Stimulated activated CD4-positive, alpha-beta T cell treated with anti-CD3 and anti-CD28 coated beads, Interleukin-15, amount 100 ng/mL, for 1 hour (primary cell): ENCODE measurements at places on chromosomes 1 and 21.

DNA sequence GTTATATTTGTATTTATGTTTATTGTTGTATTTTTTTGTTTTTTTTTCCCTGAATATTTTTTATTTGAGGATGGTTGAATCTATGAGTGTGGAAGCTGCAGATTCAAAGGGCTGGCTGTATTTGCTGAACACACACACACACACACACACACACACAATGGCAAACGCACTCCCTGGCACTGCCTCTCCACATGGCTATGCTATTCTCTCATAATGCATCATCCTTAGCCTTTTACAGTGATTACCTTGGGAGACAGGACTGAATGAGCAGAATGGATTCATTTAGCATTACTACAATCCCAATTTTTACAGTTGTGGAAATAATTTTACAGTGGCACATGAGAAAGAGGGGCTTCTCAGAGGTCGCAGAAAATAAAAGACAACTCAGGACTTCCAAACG lies 390.1 kb downstream of the PCP4 start:
- no peak for DNase-seq

GRCh38 chr1:184425449-184426277 lies 38.8 kb downstream of the C1orf21 start:
- no peak for DNase-seq

DNA sequence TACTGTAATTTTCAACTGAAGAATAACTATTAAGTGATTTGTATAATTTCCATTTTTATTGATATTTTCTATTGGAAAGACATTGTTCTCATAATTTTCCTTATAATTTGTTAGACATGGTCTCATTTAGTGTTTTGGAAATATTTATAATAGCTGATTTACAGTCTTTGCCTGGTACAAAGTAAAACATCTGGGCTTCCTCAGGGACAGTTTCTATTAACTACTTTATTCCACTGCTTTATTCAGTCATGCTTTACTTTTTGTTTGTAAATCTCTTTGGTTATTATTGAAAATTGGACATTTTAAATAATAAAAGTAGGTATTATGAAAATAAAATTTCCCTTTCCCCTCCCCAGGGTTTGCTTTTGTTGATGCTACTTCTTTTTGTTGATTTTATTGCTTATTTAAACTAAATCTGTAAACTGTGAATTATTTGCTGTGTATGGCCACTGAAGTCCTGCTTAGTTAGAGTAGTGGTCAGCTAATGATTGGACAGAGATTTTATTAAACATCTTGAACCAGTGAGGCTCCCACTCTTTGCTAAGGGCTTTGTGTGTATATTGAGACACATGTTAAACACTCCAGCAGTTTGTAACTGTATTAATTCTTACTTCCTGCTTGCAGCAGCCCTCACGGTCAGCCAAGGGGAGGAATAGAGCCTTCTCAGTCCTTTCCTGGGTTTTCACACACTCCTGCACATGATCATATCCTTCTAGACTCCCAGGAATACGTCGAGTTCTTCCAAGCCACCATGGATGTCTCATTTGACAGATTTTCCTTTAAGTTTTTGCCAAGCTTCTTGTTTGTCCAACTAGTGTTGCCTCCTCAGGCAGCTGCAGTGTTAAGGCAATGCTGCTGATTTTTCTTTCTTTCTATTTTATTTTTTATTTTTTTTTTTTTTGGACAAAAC lies 994.6 kb upstream of the PRMT6 start:
- DNase-seq, result no peak

DNA sequence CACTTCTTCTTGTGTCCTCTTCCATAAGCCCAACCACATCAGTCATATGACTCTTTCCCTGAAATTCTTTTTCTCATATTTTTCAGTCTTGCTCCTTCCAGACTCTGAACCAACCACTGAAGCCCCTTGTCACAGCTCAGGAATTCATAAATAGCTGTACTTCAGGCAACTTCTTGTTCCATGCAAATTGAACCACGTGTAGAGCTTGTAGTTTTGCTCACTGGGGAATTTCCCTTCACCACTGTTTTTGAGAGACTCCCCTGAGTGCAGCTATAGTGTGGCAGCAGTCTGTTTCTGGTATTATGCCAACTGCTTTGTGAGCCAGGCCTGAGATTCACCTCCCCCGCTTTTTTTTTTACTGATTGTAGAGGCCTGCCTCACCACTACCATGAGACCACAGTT lies 150.3 kb upstream of the SPAG17 start:
- DNase-seq, result no peak

GRCh38 chr1:169529068-169529642 lies 43.4 kb upstream of the SLC19A2 start:
- DNase-seq, result no peak

DNA sequence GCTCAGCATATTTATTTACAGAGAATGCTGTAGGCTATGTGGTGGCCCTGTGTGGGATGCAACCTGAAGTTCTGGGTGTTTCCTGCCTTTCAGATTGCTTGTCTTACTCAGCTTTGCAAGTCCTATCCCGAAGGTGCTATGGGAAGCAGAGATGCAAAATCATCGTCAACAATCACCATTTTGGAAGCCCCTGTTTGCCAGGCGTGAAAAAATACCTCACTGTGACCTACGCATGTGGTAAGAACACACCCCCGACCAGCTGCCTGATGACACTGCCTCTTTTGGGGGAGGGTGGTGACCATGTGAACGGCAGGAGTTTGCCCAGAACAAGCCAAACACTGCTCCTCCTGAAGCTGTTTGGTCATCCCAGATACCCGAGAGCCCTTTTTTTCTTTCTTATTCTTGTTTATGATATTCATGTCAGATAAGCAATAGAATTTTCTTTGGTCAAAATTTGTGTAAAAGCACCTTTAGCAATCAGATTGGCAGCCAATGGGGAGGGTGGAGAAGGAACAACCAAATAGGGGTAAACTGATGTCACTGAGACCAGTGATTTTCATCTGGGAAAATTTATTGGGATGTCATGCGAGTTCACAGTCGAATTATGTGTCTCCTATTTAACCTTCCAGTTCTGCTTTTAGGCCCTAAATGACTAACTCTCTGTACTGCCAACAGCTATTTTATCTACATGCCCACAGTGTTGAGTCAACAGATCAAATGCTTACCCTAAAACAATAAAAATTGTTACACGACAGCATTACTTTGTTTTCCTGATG lies 82.6 kb downstream of the EVA1C start:
- DNase-seq, result no peak

- DNase-seq, result no peak
Observed at GRCh38 chr1:17168091-17168876, 36.6 kb upstream of the PADI1 start.

- no peak for DNase-seq
Observed at GRCh38 chr1:201216395-201217085, 25.9 kb downstream of the IGFN1 start.

DNA sequence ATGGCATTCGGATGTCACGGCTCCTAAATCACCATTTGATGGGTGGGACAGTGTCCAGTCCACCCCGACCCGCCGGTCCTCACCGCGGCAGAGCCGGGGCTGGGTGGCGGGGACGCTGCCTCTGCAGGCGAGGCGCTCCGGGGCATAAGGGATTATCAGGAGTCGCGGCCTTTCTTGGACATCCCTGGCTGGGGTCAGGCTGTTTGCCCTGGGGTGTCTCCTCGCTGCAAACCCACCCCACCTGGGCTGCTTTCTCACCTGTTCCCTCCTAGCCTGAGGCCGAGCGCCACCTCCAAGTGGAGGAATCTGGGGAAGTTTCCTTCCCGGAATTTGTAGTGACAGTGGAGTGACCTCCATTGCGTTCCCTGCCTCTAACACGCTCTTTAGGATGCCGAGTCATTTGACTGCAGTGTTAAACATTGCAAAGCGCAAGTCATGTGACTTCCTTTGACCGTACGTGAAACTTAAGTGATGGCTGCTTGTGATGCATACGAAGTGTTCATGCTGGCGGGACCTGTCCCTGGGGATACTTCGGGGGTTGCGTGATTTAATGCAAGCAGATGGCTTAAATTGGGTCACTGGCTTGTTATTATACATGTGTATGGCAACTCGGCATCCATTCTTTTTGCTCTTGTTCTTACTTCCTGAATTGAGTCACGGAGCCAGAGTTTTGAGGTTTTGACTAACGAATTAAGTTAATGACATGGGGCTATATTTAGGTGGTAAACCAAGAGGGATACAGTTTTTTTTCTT lies 536 bp downstream of the LGALS8 start:
- DNase-seq, result peak; percentile 29

DNA sequence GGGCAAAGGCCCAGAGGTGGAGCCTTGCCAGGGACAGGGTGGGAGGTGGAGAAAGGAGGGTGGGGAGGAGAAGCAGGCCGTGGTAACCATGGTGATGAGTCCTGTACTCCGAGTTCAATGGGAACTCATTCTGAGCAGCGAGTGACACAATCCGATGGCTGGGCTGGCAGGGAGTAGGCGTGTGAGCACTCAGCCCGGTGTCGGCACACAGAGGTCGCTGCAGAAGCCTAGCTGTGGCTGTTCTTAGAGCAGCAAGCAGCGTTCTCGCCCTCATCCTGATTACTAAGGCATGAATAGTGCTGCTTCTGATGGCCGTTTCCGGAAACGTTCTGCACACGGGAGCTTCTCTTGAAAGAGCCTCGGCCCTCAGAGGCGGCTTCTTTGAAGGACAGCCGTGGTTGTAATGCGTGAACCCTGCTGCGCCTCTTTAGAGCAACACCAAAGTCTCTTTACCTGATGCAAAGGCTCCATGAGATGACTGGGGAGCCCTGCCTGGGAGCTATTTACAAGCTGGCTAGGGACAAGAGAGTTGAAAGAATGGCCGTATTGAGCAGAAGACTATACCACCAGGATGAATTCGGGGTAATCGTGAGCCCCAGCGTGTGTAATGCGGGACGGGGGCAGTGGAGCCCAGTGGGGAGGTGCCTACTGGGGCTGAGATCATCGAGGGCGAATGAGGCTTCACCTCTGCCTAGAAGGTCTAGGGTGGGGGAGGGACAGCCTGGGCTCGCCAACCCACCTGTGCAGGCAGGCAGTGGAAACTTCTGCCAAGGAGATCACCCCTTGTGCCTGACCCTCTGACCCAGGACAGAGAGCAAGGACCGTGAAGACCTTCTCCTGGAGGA lies 72.8 kb upstream of the PAX7 start:
- DNase-seq, result no peak

- no peak for DNase-seq
Observed at GRCh38 chr1:225987491-225988316, 11.4 kb downstream of the SDE2 start.

DNA sequence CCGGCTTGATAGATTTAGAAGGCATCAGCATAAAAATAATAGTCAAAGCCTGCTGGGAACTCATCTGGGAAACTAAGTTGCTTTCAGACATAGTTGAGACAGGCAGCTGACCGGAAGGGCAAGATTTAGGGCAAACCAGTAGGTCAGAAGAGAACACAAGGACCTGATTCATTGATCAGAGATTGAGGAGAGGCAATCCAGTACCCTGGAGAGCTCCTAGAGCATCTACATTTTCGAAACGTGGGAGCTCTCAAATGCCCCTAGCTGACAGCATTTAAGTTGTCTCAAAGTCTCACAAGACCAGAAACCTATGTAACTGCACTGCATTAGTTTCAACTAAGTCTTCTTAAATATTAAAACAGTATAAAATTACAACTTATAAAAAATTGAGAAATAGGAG lies 22.9 kb upstream of the MTF2 start:
- DNase-seq, result no peak

DNA sequence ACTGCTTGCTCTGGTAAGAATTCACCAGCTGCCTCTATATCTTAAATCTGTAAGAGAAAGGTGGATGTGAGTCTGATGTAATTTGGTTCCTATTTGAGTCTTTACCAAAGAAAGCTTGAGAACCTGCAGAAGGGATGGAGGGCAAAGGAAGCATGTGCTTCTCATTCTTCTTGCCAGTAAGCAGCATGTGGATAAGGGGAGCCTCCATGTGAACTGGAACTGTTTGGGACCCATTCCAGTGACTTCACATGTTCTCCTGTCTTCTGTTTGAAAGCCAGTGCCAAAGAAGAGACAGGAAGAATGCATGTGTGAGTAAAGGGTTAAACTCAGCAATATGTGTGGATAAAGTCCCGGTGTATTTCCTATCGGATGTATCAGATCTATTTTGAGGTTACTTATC lies 119.6 kb upstream of the ADGRL2 start:
- DNase-seq, result no peak

GRCh38 chr1:244735404-244735803 lies 82.5 kb downstream of the DESI2 start:
- DNase-seq, result no peak

DNA sequence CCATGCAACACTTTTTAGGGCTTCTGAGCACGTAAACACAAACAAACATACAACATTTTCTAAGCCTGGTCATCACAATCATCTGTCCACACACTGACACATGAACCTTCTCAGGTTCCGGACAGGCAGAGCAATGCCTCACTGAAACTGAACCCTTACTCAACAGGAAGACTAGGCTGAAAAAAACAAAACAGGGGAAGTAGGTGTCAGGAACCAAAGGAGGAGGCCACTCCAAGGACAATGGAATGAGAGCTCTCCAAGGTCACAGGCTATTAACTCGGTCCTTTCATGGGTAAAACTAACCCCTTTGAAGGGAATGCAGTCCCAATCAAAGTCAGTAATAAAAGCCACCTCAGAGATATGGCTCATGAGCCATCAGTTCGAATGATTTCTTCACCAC lies 76.6 kb downstream of the FAM78B start:
- DNase-seq, result no peak

- DNase-seq, result no peak
Observed at GRCh38 chr1:33378976-33379375, 51.9 kb downstream of the PHC2 start.

GRCh38 chr1:225917536-225917935 lies 6.5 kb downstream of the PYCR2 start:
- DNase-seq, result no peak

GRCh38 chr21:34333121-34333739 lies 30.6 kb upstream of the KCNE2 start:
- DNase-seq, result no peak

GRCh38 chr1:35930593-35931445 lies at the start of gene AGO3:
TSS of gene AGO3 (plus strand) at chr1:35931105. CDS start at chr1:35931427, 322 bp downstream.
- DNase-seq, result peak; percentile 81

- DNase-seq, result no peak
Observed at GRCh38 chr1:46180082-46180616, 3.9 kb upstream of the P3R3URF start.

GRCh38 chr1:221841251-221841982 lies 99.5 kb upstream of the DUSP10 start:
- no peak for DNase-seq

DNA sequence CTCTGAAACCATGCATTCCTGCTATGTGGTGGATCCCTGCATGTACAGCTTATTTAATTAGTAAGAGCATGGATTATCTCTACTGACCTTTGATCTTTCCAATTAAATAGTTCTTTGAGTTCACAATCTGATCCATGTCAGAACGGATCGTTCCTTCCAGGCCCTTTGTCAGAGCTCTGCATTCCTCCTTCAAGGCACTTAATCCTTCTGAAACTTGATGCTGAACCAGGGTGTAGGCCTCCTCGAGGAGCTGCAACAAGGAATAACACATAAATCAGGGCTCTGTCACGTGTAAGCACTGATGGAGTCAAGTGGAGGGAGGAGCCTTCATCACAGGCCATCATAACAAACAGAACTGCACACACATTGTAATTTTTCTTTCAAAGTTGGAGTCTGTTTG lies 68.4 kb upstream of the EDEM3 start:
- DNase-seq, result no peak

- no peak for DNase-seq
Observed at GRCh38 chr1:30604801-30605440, 118.5 kb downstream of the MATN1 start.
